A549 treated with AZD2906 at 1 μM for 4 hours (cell line): ENCODE measurements at places on chromosomes 16 and 17. TPM values are rescaled to one million over a fixed set of nuclear protein-coding genes. Genes with fewer than 3 reads are reported as not detected.

The SENP3 gene
- total RNA-seq: 84.9 to 95.8 TPM (median 95.7 TPM) in 5 replicates

The LHX1 gene
- total RNA-seq: 0.68 to 1.3 TPM (median 1.2 TPM) in 5 replicates

The PRAC1 gene
- not detected in 5 replicates for total RNA-seq

The TP53TG3F gene
- total RNA-seq: 0.08 to 0.16 TPM (median 0.12 TPM) in 4 of 5 replicates, not detected in the other

The HBA1 gene
- 1.1 to 2.4 TPM (median 1.8 TPM) in 5 replicates for total RNA-seq

The C17orf107 gene
- 0.17 to 0.30 TPM (median 0.26 TPM) in 5 replicates for total RNA-seq

The KRTAP3-2 gene
- total RNA-seq: 0.20 to 0.57 TPM (median 0.29 TPM) in 5 replicates

The NOXO1 gene
- 0.08 to 0.31 TPM (median 0.28 TPM) in 5 replicates for total RNA-seq

The TRAF7 gene
- 39.0 to 55.8 TPM (median 49.7 TPM) in 5 replicates for total RNA-seq

The CMTM2 gene
- not detected in 5 replicates for total RNA-seq

The KRTAP9-4 gene
- not detected in 5 replicates for total RNA-seq
